Spinal cord (tissue), 10 donors: ENCODE measurements at places on chromosomes 1 and 21. TPM values are rescaled to one million over a fixed set of nuclear protein-coding genes. Genes with fewer than 3 reads are reported as not detected.

S100A7 gene
- polyA plus RNA-seq = not detected

CCDC17 gene
- 1.7 TPM for polyA plus RNA-seq

CR2 gene
- polyA plus RNA-seq = 0.21 TPM

LINGO4 gene
- polyA plus RNA-seq = 0.62 TPM

FCER1G gene
- 14.5 TPM for polyA plus RNA-seq

RNF115 gene
- polyA plus RNA-seq = 25.4 TPM

TMPRSS15 gene
- 0.13 TPM for polyA plus RNA-seq

FABP3 gene
- polyA plus RNA-seq = 99.5 TPM

A3GALT2 gene
- 0.57 TPM for polyA plus RNA-seq

KRTAP10-7 gene
- polyA plus RNA-seq = not detected

LRRC41 gene
- polyA plus RNA-seq = 76.2 TPM

DTL gene
- polyA plus RNA-seq = 8.0 TPM

FMOD gene
- polyA plus RNA-seq = 21.8 TPM

GJA4 gene
- 14.3 TPM for polyA plus RNA-seq

S100A6 gene
- 149 TPM for polyA plus RNA-seq

NCF2 gene
- 3.1 TPM for polyA plus RNA-seq

MMP23B gene
- 2.6 TPM for polyA plus RNA-seq

BNIPL gene
- 0.93 TPM for polyA plus RNA-seq

LCE1B gene
- not detected for polyA plus RNA-seq

RIT1 gene
- 44.3 TPM for polyA plus RNA-seq

BMP8A gene
- 4.7 TPM for polyA plus RNA-seq

ISG20L2 gene
- 38.1 TPM for polyA plus RNA-seq

CACYBP gene
- polyA plus RNA-seq = 155 TPM

BACH1 gene
- 22.0 TPM for polyA plus RNA-seq

DNM3 gene
- 58.5 TPM for polyA plus RNA-seq

DAB1 gene
- polyA plus RNA-seq = 27.9 TPM

MRPS15 gene
- polyA plus RNA-seq = 59.7 TPM

HJV gene
- 0.44 TPM for polyA plus RNA-seq

FAM177B gene
- polyA plus RNA-seq = not detected

CFAP141 gene
- 5.6 TPM for polyA plus RNA-seq

DCAF6 gene
- 45.2 TPM for polyA plus RNA-seq

DCDC2B gene
- polyA plus RNA-seq = 2.6 TPM

SERTAD4 gene
- polyA plus RNA-seq = 10.2 TPM

FCRL6 gene
- polyA plus RNA-seq = not detected

OR2W3 gene
- polyA plus RNA-seq = 5.6 TPM

HSD17B7 gene
- 24.6 TPM for polyA plus RNA-seq

PRAMEF15 gene
- not detected for polyA plus RNA-seq

NHLH1 gene
- 5.2 TPM for polyA plus RNA-seq

CLDN8 gene
- polyA plus RNA-seq = not detected

SV2A gene
- 155 TPM for polyA plus RNA-seq

TARDBP gene
- polyA plus RNA-seq = 210 TPM

PCNX2 gene
- polyA plus RNA-seq = 31.3 TPM

CENPS gene
- 18.0 TPM for polyA plus RNA-seq

ODR4 gene
- 20.1 TPM for polyA plus RNA-seq

NR5A2 gene
- polyA plus RNA-seq = 1.7 TPM

DENND2C gene
- polyA plus RNA-seq = 1.7 TPM

POU3F1 gene
- 3.3 TPM for polyA plus RNA-seq
